Stimulated activated CD4-positive, alpha-beta T cell treated with anti-CD3 and anti-CD28 coated beads, TNF-alpha, amount 100 ng/mL, for 4 hours (primary cell): ENCODE measurements at places on chromosomes 16 and 17.

DNA sequence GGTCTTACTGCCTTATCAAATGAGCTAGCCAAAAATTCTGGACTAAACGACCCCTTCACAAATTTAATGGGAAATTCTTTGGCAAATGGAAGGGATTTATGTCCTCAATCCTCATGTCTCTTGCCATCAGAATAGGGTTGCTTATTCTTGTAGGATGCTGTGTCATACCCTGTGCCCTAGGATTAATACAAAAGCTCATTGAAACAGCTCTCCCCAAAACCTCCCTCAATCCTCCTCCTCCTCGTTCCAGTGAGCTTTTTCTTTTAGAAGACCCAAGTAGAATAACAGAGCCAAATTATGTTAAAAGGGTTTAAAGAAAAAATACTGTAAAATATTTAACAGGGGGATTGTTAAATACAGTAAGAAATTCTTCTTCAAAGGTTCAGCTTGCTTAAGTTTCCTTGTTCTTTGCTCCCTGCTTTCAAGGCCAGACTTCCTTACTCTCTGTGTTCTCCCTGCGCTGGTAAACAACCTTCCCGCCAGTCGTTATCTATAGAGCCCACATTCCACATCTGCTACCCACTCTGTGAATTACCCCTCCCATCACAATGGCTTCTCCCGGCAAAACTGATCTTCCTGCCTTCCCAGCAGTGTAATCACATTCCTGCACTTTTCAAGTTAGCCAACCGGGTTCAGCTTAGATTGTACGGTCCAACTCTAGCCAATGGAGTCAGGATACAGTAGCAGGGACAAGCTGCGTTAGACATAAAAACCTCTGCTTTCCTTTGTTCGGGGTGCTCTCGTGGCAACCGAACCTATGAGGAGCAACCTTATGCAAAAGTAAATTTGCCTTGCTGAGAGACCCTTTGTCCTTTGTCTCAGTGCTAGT, 9.7 kb downstream of the HPR start:
- no peak for DNase-seq

DNA sequence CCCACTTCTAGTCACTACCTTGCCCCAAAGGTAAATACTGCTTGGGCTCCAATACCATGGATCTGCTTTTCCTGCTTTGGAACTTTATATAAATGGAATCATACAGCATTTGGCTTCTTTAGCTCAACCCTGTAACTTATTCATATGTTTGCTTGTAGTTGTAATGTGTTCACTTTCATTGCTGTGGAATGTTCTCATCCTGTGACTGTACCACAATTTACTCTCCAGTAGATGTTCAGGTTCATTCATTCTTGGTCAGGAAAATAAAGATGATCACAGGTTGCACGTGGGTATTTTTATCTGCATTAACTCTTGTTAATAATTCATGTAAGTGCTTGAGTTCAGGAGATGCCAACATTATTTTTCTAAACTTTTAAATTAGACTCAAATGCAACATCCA, 6.7 kb upstream of the BEAN1 start:
- DNase-seq = no peak

GRCh38 chr16:53166099-53166498, 111.3 kb downstream of the CHD9 start:
- DNase-seq = no peak

DNA sequence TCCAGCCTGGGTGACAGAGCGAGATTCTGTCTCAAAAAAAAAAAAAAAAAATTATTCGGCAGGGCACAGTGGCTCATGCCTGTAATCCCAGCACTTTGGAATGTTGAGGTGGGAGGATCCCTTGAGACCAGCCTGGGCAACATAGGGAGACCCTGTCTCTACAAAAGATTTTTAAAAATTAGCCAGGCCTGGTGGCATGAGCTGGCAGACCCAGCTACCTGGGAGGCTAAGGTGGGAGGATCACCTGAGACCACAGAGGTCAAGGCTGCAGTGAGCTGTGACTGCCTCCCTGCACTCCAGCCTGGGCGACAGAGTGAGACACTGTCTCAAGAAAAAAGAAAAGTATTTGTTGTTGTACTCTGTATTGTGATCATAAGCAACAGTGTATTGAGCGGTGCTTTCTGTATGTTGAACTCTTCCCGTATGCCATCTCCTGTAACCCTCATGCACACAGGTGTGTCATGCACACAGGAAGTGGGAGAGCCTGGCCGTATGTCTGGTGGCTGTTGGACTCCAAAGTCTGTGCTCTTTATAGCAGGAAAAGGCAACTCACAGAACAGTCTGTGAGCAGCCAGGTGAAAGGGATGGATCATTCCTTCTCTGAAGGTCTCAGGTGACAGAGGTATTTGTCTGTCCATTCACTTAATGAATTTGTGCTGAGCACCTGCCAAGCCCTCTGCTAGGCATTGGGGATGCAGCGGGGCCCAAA, 17.1 kb downstream of the CDH1 start:
- DNase-seq = no peak

DNA sequence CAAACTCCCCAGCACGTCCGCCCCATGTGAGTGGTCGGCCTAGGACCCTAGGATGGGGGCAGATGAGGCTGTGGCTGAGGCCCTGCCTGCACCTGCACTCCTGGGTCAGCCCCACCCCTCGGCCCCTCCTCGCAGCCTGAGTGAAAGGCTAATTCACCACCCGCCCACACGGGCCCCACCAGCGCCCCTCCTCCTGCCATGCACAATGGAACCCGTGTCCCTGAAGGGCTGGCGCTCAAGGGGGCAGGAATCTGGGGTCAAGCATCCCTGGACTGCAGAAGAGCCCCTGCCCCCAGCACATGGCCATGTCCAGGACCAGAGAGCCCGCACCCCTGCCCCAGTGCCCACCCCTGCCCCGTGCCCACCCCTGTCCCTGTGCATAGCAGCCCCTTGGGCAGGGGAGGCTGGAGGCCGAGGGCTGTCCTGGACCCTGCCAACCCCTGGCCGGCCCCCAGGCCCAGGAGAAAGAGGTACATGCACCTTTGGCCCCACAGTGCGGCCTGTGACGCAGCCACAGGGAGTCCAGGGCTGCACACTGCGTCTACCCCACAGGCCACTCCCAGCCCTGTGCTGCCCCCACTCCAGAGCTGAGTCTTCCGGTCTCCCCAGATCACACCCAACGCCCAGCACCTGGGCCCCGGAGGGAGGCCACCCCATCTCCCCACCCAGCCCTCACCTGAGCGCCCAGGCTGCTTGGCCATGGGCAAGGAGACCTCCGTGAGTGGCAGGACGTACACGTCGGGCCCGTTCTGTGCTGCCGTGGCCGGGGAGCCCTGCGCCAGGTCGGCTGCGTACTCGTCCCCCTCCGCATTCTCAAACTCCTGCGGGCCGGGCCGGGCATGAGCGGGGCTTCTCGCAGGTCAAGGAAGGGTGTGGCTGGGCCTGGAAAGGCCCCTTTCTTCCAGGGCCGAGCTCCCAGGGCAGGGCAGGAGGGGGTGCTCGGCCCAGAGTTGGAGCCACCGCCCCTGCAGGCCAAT, 34.6 kb upstream of the PVALEF start:
- no peak for DNase-seq

- no peak for DNase-seq
Observed at GRCh38 chr16:57696240-57696639, 1.6 kb downstream of the DRC7 start.

- DNase-seq = no peak
Observed at GRCh38 chr17:21814776-21815175, 122.5 kb downstream of the KCNJ18 start.

DNA sequence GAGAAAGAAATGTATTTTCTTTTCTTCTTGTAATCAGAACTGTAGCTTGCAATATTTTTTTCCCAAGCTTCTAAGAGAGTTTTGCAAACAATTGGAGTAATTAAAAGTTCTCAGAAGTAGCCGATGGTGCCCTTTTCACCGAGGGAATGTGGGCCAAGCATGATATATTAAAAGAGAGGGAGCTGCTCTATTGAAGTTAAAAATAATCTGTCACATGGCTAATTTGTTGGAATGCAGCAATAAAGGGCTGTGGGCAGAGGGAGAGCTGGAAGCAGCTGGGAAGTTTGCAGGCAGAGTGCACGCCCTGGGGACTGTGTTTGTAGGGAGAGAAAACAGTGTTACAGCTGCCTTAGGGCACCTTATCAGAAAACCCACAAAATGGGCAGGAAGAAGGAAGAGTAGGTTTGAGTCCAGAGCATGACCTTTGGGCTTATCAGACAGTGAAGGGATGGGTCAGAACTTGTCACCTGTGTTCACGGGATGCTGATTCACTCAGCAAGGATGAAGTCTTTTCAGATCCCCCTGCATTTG, 18.5 kb upstream of the TERF2 start:
- no peak for DNase-seq

- no peak for DNase-seq
Observed at GRCh38 chr17:18160128-18160856, 23.3 kb upstream of the ALKBH5 start.

DNA sequence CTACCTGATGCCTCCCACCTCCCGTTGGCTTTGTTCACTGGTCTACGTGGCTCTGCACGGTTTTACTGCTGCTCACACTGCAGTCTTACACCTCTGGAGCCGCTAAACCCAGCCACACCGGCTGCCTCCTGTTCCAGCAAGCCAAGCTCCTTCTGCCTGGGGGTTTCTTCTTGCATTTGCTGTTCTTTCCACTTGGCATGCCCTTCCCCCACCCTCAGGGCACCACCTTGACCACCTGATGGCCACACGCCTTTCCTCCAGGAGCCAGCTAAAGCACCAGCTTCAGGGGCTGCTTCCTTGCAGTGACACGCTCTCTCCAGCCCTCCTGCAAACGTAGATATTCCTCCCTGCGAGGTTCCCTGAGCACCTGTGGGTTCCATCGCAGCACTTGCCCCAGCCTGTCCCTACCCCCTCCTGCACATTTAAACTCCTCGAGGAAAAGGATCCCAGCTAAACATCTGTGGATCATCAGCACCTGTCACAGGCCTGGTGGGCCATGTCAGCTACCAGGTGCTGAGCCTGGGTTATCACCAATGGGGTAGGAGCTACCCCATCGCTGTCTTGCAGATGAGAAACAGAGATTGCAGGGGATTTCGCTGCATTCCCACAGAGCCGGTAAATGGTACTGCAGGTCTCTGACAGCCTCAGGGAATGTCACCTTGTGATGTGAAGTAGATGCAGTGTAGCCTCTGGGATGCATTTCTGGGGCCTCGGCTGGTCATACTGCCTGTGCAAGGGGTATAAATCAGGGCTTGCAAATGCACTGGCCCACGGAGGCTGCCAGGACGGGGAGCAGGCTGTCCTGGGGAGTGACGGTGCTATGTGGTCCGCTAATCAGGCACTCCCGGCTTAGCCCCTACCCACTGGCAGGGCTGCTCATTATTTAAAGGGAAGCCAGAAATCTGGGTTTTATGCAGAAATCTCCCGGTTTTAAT, 285.2 kb downstream of the CPPED1 start:
- no peak for DNase-seq
